Epithelial cell of proximal tubule (primary cell): ENCODE measurements at places on chromosomes 11 and 22.

DNA sequence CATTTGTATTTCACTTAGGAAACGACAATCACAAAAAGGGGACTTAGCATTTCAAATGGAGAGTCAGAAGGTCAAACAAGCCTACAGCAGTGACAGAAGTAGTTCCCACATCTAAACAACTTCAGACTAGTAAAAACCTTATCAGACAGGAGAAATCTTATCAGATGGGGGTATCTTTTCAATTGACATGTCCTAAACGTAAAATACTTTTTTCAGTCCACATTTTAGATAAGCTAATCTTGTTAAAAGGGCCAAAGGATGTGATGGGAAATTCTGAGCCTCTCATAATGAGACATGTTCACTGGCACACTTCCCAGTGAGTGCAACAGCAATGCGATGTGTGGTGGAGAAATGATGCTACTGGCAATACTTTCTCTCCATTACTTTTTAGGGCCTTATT is 2.4 kb downstream of the MAPK1 start:
- no peak for DNase-seq

DNA sequence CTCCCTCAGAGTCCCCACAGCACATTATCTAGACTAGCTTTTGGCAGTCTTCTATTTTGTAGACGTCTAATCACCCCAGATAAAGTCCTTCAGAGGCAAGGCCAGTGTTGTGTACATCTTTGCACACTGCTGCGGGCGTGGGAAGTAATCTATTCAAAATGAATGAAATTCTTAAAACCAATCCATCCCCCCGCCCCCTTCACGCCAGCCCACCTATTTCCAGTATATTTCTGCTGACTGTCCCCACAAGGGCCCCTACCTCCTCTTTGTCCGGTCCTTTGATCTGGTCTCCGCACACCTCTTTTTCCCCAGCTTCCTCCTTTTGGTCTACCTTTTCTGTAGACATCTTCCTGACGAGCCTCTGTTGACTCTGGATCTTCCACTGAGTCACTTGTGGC is 375 bp downstream of the BSCL2 start:
- no peak for DNase-seq

- DNase-seq: no peak
These were observed 2.2 kb downstream of the RAB30 start for GRCh38 chr11:83069441-83070043.

- DNase-seq: no peak
These were observed 1.1 kb downstream of the FAT3 start for GRCh38 chr11:92225568-92226330.

DNA sequence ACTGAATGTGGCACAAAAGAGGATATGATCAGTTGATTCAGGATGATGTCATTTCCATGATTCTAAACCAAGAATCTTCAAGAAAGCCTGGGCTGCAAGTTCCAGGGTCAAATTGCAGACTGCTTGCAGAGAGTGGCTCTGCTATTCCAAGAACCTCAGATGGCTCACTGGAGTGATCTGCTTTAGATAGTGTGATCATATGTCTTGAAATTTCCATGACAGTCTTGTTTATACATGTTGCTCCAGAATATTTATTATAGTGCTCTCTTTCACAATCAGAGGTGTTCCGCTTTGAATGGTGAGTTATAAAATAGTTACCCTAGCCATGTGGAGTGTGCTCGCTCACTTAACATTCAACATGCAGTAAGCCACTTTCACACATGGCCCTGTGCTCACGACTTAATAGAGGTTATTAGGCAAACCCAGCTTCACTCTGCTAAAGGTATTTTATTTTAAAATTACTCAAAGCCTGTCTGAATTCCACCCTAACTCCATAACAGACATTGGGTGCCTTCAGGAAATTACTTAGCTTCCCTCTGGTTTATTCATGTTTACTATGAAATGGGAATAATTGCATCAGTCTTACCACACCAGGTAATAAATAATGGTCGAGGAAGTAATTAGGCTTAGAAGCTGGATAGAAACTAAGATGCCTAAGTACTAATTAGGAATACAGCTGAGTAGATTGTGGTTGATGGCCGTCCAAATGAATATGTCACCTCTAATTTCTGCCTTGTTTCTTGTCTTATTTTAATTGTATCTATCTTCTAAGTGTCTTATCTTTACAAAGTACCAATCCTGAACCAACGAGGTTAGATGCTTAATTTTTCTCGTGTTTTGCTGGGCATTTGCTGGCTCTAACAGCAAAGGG is 187.9 kb downstream of the ETS1 start:
- no peak for DNase-seq

DNA sequence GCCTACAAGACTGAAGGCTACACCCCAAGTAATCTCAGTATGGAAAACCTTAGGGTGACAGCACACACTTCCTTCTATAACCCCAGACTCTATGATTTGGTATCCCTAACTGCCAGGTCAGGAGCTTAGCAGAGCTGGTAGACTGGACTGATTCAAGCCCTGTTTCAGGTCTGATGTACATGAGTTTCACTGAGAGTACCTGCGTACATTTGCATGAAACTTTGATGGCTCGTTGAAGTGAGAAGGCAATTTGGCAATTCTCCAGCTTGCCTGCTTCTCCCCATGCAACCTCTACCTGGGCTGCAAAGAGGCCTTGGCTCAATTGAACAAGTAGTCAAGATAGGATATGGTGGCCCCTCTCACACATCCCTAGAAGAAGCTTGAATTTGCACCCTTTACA is 10.2 kb downstream of the FIBIN start:
- no peak for DNase-seq

DNA sequence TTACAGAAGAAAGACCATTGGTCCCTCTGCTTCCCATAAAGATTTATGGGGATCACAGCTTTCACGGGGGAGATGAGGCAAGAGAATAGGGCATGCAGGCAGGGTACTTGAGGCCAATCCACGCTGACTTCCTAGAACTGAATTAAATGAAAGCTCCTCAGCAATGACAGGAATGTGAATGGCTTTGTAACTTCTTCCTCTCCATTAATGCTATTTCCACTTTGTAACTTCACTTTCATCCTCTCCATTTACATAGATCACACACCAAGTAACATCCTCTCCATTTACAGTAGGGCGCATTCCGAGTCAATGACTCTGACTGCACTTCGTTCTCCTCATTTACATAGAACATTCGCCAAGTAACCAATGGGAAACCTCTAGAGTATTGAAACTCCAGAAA is 89.8 kb downstream of the PIWIL4 start:
- DNase-seq: no peak

DNA sequence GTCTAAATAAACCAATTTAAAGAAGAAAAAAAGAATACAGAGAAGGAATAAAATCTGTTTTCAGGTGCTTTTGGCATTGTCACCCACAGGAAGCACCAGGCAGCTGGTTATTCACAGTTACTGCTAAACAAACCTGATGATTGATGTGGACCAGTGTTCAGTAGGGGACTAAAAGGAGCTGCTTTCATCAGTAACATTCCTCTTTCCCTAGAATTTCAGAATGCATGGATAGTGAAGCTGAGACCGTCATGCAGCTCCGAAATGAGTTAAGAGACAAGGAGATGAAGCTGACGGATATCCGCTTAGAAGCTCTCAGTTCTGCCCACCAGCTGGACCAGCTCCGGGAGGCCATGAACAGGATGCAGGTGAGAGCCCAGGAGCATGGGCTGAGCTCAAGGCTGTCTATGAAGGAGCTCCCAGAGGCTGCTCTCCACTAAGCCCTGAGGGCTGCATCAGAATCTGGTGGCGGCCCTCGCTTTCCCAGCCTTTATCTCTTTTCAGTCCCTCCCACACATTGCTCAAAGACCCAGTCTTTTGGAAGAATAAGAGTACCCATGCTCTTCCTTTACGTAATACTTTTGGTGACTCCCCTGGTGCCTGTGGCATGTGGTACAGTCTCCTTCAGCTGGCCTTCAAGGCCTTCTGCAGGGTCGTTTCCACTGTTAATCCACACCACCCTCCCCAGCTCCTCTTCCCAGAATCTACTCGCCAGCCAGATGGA is 69.5 kb downstream of the DBX1 start:
- no peak for DNase-seq

GRCh38 chr11:127454856-127455255 is 454.3 kb upstream of the KIRREL3 start:
- DNase-seq: no peak

GRCh38 chr22:48181263-48181955 is 1419.0 kb downstream of the TBC1D22A start:
- DNase-seq: no peak

- no peak for DNase-seq
These were observed 9.6 kb downstream of the FAM118A start for GRCh38 chr22:45319324-45319685.

- no peak for DNase-seq
These were observed 8.4 kb downstream of the SLC29A2 start for GRCh38 chr11:66363187-66363601.

DNA sequence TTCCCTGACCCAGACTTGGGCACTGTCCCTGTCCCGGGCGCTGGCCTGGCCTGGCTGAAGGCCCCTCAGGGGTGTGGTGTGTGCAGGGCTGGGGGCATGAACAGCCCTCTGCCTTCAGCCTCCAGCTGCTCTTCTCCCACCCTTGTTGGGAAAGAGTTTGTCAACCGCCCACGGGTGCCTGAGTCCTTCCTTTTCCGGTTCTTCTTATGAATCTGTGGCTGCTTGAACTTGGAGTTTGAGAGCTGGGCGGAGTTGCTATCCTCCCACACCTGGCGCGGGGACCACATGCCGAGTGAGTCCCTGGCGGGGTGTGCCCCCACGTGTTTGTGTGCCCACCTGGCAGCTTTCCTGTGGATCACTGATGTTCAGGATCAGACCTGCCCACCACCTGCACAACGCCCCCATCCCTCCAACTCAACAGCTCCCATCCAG is 13.4 kb downstream of the NFAM1 start:
- no peak for DNase-seq

DNA sequence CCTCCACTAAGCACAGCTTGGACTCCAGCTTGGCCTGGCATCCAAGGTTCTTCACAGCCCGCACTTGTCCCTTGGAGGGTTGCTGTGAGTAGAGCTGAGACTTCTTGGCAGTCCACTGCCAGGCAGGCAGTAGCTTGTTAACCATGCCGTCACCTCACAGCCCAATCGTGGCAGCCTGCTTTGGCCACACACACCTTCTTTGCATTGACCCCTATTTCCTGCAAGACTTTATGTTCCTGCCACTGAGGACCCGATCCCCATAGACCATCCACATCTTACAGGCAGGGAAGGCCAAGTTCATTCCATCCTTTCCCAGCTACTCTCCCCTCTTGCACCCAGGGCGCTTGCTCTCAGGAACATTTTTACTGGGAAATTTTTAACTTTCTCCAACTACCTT is 2.5 kb upstream of the PYGM start:
- no peak for DNase-seq

DNA sequence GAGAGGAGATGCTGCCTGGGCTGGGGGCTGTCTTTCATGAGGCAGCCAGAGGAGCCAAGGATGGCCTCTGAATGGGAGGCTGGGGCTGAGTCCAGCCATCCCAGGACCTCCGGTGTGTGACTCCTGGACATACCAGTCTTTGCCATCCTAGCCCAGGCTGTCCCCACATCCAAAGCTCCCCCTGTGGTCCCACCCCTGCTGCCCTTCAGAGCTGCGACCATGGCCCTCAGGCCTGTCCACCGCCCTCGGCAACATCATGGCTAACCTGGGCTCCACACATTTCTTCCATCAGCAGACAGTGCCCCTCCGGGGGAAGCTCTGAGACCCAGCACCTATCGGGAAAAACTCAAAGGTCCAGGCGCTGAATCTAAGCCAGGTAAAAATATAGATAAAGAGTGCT is 324.4 kb downstream of the MN1 start:
- no peak for DNase-seq

DNA sequence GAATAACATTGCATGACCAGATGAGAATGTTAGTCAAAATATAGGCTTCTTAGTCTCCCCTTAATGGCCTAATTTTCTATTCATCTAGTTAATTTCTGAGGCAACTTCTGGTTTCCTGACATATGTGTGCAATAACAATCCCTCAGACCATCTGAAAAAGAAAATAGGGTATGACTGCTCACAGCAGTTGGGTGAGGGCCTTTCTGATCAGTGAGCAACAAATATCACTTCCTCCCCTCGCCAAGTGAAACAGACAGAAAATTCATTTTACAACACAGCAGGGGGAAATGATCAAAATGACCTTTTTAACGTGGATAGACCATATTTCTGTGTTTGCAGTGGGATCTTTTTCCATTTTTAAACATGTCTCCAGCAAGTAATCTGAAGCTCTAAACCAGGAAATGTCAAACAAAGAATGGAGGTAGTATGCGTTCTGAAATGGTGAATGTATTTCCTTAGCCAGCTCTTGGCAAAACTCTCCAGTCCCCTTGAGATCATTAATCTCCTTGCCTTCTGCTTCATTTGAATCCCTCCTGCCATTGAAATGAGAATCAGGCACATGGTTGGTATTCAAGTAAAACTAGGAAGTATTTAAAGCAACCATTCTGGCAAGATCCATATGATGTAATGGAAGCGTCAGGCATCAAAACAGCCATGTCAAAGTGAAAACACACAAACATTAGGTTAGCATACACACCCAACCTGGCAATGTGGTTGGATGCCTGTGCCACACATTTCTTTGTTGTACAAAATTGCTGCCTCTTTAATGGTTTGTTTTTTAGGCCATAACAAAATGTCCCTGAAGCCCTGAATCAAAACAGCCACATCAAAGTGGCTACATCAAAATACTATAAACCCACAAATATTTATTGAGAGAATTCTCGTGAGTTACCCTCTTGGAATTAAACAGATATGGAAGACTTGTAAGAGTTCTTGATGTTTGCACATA is 100.1 kb downstream of the SLC1A2 start:
- DNase-seq: no peak

GRCh38 chr11:43693069-43693468 is 12.5 kb downstream of the HSD17B12 start:
- no peak for DNase-seq

GRCh38 chr11:125570952-125571351 is 1.7 kb downstream of the EI24 start:
- no peak for DNase-seq

GRCh38 chr11:31408201-31408600 is 38.5 kb downstream of the DNAJC24 start:
- no peak for DNase-seq

DNA sequence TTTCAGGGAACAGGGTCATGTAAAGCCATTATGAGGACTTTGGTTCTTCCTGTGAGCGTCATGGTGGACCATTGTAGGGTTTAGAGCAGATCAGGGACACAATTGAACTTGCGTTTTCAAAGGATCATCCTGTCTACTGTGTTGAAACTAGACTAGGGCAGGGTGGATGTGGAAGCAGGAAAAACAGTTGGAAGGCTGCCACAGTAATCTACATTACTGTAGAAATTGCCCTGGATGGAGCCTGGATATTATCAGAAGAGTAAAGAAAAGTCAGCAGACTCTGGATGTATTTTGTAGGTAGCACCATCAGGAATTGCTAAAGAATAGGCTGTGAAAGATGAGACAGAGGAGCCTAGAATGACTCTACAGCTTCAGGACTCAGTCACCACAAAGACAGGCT is 5.4 kb downstream of the POU2AF2 start:
- no peak for DNase-seq

GRCh38 chr11:47282462-47282861 is 12.5 kb downstream of the MADD start:
- DNase-seq: no peak

DNA sequence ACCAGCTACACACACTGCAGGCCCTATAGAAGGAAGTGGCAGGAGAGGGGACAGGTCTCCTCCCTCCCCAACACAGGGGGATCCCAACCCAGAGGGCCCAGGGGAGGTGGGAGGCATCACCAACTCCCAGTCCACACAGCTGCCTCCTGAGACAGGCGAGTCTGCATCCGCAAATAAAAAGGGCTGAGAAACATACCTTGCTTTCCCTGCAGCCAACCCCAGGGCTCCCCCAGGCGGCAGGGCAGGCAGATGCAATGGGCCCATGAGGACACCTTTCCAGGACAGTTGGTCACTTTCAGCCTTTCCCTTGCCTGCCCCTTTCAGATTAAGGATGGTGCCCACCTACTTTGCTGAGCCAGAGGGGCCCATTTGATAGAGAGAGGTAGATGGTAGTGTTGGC is 180.0 kb downstream of the BRD1 start:
- no peak for DNase-seq
